Peyer's patch (tissue), 4 donors: ENCODE measurements at places on chromosomes 2 and 18. TPM values are rescaled to one million over a fixed set of nuclear protein-coding genes. Genes with fewer than 3 reads are reported as not detected.

The TMEFF2 gene
- 0.35 TPM for total RNA-seq

The MAL gene
- not detected for total RNA-seq

- DNase-seq = no peak
Observed at GRCh38 chr2:216761133-216761532, 65.8 kb upstream of the IGFBP5 start.

The CENPA gene
- total RNA-seq = 2.1 TPM

- DNase-seq = no peak
Observed at GRCh38 chr2:201353116-201353515, 4.0 kb downstream of the FLACC1 start.

GRCh38 chr2:171540437-171540836 is 18.2 kb downstream of the CYBRD1 start:
- DNase-seq = no peak

DNA sequence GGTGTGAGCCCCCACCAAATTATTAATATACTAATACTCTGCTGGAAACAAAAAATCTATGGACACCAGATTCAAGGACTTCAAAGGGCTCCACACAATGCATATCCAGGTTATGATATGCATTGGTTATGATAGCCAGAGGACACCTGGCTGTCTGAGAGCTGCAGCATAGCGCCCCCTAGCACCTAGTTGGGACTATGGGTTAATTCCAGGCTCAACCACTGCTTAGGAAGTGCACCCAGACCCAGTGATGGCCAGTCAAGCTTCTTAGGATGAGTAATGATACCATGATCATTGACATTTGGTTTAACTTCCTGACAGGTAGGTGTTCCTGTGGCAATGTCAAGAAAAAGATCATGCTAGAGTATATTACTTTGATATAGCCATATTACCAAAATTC is 3.8 kb upstream of the FRZB start:
- no peak for DNase-seq

DNA sequence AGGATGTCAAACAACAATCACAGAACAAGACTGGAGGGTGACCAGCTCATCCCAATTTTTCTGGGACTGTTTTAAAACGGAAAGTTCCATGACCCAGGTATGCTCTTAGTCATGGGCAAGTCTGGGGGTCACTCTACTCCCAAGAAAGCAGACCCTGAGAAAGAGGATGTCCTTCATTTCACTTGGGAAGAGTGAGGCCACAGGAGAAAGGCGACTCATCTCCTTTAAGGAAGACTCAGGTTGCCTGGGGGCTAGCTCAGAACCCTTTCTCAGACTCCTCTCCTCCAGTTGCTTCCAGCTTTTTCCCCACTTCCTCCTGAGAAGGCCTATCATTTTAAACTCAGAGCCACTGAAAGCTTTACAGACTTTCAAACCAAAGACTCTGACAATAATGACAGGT is 9.3 kb downstream of the RNF152 start:
- DNase-seq = no peak

GRCh38 chr2:178304333-178304732 is 110.0 kb downstream of the OSBPL6 start:
- no peak for DNase-seq

The ALPP gene
- total RNA-seq = not detected

The DNAH6 gene
- total RNA-seq = 4.2 TPM

GRCh38 chr2:98172150-98172765 is 85.3 kb downstream of the VWA3B start:
- no peak for DNase-seq

DNA sequence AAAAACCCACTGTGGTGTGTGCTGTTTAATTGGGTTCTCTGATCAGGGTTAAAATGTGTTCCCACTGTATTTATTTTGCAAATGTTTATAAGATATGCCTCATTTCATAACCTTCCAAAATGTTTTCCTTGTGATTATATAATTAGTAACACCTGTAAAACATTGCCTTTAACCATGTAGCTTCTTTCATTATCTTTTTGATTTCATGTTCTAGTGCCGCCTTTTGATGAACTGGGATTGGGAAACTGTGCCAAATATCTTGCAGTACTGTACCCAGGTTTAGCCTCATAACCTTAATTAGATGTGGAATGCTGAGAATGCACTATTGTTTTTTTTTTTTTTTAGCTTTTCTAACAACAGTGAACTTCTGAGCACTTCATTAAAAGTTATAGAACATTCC is 96.9 kb downstream of the TANC1 start:
- no peak for DNase-seq

The POTEC gene
- total RNA-seq = not detected

GRCh38 chr2:68366083-68366560 is 1.0 kb downstream of the PLEK start:
- no peak for DNase-seq

The CDH20 gene
- total RNA-seq = 0.83 TPM

DNA sequence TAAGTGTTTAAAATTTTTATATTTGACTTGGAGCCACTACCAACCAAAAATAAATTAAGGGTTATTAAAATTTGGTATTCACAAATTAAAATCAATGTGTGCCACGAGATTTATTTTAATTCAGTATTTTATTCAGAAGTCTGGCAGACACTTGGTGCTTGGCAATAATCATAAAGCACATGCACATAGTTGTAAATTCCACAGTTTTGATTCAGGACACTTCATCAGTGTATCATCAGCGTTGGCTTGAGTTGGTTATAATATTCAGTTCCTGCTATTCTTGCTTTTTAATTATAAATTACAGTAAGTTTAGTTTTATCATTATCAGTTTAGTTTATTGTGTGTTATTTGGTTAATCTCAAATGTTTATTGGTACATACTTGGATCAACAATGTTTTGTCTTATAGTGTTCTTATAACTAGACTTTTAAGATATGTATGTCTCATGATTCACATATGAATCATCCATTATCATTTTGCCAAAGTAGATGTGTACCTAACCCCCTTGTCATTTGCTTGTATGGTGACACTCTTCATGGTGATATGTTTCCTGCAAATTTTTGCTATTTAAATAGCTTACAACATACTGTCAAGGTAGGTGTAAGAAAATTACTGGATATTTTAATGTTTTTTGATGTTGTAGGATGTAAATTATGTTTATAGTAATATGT is 237.9 kb downstream of the BABAM2 start:
- no peak for DNase-seq

GRCh38 chr2:171154348-171154747 is 6.3 kb downstream of the TLK1 start:
- no peak for DNase-seq

- no peak for DNase-seq
Observed at GRCh38 chr18:41126541-41127235, 828.3 kb upstream of the PIK3C3 start.

DNA sequence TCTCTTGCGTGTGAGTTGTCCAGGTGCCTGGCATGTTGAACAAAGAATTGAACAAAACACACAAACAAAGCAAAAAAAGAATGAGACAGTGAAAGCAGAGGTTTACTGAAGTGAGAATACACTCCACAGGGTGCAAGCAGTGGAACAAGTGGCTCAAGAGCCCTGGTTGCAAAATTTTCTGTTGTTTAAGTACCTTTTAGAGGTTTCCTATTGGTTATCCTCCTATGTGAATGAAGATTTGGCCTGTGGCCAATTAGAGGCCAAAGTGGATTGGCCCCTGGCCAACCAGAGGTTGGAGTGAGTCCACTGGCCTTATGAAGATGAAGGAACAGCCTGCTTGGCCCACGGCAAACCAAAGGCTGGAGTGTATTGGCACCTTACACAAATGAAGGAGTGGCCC is 1188.5 kb upstream of the NRXN1 start:
- DNase-seq = no peak

GRCh38 chr2:204550751-204551511 is 5.7 kb downstream of the PARD3B start:
- no peak for DNase-seq

DNA sequence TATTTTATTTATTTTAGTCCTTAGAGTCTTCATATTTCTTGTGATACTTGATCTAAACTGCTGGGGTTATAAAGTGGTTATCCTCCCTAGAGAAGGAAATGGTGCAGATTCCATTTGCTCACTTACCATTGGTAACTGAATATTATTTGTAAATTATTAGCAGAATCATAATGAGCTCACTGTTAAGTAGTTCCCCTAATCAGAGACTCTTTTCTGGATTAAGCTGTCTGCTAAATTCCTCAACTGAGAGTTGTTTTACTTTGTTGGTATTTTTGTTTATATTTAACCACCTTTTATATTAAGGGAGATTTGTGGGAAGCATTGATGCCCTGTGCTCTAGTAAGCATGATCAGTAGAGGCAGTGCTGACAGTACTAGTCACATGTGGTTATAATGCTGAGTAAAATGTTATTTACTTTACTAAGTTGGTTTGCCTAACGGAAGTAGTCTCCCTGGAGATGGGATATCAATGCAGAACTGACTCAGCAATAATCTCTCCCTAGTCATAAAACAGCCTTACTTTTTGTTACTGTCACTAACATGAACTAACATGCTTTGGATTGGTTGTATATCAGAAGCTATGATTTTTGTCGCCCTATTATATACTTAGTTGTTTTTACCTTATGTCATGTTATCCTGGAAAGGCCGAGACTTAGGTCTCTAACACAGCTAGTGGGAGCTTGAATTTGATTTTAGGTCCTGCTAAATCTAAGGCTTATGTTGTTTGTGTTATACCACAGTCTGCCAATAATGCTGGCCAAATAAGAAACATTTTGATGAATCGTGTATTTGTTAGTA is 166.7 kb downstream of the MCFD2 start:
- no peak for DNase-seq
